ENCODE measurements at places on chromosomes 5 and 9.

DNA sequence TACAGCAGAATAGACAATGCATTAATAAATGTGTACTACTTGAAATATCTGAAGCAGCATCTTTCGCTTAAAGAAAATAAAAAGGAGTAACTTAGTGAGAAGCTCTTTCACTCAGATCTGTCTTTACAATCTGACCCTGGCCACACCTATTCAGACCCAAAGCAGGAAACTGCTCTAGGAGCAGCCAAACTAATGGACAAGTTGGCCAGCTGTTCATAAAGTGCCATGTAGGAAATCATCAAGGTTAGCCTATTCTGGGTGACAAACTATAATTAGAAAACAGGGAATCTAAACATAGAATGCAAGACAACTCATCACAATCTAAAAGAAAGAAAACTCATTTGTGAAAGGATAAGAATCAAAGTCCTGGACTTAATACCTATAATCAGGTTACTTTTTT, 101.3 kb downstream of the AGTPBP1 start:
- no peak for DNase-seq

- no peak for DNase-seq
Measured at GRCh38 chr5:2727550-2727949, 23.9 kb downstream of the IRX2 start.

DNA sequence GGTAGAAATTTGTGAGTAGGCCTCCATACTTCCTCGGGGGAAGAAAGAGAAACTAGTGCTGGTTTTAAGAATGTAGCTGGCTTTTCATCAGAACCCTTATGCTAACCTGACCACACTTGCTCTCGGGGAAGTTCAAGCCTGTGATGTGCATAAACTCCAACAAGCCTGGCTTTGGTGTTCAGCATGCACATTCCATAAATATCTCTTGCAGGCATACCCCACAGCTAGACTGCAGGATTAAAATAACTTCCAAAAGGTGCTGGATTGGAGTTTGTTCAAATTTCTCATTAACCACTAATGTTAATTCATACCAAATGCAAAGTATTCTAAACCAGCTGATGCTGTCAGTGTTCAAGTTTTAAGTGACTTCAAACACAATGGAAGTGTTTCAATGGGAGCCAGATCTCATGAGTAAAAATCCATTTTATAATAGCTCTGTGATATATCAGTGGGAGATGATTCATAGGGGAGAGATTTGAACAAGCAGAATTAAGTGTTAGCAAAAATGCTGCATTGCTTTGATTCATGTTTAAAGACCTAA, 79.4 kb downstream of the NPR3 start:
- DNase-seq = no peak

DNA sequence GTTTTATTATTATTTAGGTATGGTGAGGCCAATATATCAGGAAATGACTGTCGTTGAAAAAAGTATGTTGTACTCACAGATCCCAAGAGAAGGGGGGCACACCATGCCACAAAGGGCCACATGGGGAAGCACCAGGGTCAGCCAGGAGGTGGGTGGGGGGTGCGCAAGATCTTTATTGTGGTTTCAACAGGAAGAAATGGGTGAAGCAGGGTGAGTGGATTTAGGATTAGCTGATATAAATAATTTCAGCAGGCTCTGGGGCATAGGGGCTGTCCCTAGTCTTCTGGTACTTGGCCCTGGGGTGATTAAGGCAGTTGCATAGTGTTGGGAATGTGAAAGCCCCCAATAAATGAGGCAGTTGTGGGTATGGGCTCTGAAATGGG, 8.6 kb downstream of the PDCD1LG2 start:
- DNase-seq = no peak

DNA sequence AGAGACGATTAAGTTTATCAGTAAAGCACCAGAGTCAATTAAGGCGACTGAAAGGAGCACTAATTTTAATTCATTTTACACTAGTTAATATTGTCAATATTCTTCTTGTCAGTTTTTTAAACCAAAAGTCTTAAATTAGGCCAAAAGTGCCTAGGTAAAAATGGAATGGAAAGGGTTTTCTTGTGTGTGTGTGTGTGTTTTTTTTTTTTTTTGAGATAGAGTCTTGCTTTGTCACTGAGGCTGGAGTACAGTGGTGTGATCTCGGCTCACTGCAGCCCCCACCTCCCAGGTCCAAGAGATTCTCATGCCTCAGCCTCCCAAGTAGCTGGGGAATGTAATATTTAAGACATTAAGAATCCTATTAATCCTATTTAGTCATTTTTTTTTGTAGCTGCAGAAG, 3.1 kb upstream of the APC start:
- DNase-seq = no peak

DNA sequence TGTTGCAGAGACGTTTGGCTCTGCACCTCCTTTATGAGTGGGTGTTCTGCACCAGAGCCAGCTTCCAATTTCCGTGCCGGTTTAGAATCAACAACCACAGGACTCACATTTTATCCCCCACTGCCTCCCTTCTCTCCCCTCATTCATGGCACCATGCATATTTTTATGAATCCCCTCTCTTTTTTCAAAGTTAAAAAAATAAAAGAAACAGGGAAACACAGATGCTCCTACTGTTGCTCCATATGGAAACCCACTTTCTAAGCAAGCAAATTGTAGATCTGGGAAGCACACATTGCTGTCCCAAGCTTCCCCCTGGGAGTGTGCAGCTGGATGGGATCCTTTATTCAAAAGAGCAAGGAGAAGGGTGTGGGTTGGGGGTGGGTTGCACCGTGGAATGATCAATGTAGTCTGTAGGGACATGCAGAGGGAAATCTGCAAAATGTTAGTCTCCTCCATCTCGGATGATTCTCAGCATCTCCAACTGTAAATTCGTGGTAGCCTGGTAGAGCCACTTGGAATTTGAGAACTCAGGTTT, 410.0 kb upstream of the ADAMTSL1 start:
- DNase-seq = no peak

DNA sequence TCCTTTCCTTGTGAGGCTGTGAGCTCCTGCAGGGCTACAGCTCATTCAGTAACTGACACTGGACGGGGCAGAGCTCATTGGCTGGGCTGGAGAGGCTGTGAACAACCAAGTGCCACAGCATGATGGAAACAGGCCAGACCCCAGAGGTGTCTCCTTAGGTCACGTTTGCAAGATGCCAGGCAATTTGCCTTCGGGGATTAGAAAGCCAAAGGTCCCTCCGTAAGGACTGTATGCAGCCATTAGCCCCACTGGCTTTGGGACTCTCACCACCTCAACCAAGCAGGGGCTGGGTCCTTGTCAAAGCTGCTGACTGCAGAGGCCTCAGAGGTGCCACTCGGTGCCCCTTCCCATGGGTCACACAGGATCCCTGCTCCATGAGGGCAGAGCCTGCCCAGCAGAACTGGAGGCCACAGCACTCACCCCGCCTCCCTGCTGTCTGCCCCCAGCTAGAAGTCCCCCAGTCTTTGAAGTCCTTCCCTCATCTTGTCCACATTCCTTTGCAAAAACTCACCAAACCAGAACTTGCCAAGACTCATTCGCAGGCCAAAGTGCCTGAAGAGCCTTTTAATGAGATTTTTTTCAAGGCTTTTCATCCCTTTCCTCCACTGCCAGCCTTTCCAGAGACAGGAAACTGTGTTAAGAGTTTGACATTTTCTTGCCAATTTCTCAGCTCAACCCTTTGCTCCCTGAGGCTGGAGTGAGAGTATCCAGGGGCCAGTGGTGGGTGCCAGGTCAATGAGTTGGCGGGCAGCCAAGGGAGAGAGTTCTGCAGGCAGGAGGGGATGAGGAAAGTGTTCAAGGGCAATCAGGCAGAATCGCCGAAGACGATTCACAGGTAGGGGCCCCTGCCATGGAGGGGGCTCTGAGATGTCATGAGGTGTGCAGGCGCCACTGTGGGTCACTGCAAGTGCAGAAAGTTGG, 39.7 kb upstream of the SLC25A51 start:
- DNase-seq = peak; percentile 76

DNA sequence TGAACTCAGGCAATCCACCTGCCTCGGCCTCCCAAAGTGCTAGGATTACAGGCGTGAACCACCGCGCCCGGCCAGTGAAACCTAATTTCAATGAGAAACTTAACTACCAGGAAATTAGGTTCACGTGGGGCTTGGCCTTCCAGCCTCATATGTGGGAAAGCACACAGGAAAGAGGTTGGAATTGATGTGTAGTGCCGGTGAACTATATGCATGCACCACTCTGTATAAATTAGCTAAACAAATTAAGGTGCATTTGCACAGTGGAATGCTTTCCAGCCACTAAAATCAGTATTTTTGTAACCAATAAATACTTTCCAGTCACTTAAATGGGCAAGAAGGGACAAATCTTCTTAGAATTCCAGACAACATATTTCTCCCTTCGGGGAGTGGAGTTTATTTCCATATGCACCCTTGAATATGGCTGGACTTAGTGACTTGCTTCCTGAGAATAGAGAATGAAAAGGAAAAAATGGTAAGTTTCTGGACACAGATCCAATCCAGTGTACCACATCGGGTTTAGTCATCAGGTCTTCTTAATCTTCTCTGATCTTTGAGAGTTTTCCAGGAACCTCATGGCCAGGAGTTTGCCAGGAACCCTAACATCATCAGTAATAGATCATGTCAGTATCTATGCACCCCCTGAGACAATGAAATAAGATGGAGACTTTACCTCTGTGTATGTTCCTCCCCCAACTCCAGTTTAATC, 24.9 kb downstream of the ATOX1 start:
- no peak for DNase-seq

DNA sequence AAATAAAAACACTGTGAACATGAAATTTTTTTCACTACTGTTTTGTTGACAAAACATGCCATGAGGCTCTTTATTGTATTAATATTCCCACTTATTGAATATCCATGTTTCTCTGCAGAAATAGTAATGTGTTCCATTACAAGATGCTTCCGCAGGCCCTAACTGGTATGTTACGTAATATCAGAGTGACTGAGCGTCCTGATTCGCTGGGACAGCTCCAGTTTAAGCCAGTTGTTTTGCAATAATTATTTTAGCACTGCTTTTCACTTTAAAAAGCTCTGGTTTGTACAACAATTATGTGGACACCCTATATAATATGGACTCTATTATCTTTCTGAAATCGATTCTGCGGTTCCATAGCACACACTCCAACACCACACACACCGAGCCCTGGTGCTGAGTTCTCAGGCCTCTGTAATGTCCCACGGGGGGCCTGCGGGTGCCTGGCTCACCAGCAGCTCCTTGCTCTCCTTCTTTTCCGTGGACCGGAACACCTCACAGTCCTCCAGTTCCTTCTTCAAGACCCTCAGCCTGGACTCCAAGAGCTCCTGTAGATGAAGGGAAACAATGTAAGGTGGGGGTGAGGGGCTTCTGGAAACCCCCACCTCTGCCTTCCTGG, 1.8 kb downstream of the TRIM7 start:
- no peak for DNase-seq

- DNase-seq = no peak
Measured at GRCh38 chr5:157130925-157131324, 11.7 kb downstream of the MED7 start.

DNA sequence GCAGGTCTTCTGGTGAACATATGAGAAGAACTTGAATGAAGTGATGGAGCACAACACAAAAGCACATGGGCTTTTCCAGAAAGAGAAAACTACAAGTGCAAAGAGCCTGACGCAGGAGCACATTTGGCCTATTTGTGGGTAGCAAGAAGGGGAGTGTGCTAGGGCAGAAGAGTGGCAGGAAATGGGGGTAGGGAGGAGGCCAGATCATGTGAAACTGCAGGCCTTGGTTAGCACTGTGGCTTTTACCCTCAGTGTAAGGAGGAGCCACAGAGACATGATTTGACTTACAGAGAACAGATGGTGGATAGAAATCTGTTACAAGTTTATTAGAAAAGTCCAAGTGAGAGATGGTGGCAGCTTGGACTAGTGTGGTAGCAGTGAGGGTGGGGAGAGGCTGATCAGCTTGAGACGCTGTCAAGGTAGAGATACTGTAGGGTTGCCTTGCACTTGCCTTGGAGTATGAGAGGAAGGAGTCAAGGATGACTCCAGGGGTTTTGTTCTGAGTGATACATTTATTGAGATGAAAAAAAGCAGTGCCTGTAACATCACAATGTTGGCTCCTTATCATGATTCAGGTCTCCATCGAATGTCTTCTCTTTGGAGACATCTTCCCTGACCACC, 126.7 kb downstream of the PPP2R2B start:
- DNase-seq = no peak

DNA sequence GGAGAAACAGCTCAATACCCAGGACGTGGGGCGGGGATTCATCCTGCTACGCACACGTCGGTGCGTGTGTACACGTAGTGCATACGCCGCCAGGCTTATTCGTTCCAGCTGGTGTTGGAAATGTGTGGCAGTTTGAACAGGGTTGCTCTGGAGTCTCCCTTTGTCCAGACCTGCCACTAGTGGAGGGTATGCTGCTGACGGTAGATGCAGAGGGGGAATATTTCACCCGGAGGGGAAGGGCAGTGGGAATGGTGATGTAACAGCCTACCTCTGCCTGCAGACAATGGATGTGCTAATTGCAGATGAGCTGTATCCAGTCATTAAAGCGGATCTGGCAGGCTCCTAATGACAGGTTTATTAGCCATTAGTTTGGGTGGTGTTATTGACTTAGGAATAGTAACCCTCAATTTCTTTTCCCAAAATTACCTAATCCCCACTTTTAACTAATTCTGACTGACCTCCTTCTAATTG, 142.7 kb downstream of the PAX5 start:
- no peak for DNase-seq

GRCh38 chr5:15852217-15852616, 327.4 kb downstream of the MARCHF11 start:
- DNase-seq = no peak

All from right cardiac atrium (tissue), 5 donors.